T-helper 2 cell treated with Interferon-gamma antibody and Interleukin-4, amounts not matched to agents 5 μg/mL and 100 μg/mL, for 36 hours (primary cell): ENCODE measurements at places on chromosomes 7 and 10.

GRCh38 chr7:3164380-3164792 lies 120.7 kb upstream of the CARD11 start:
- H3K4me1 ChIP-seq: no peaks in the 10 kb centered on the region
- no peak for DNase-seq
- no peaks in the 10 kb centered on the region for H3K36me3 ChIP-seq
- H3K27ac ChIP-seq: no peak overlapping the region
- H3K27me3 ChIP-seq: no peaks in the 10 kb centered on the region

- H3K4me3 ChIP-seq: no peak overlapping the region
- DNase-seq: no peak
- no peaks in the 10 kb centered on the region for H3K36me3 ChIP-seq
- peaks cover 8% of the 10 kb centered on the region for H3K4me1 ChIP-seq
- peaks cover 42% of the 10 kb centered on the region for H3K27me3 ChIP-seq
- H3K27ac ChIP-seq: no peak overlapping the region
Measured at GRCh38 chr10:60962946-60963345, 19.0 kb upstream of the RHOBTB1 start.

DNA sequence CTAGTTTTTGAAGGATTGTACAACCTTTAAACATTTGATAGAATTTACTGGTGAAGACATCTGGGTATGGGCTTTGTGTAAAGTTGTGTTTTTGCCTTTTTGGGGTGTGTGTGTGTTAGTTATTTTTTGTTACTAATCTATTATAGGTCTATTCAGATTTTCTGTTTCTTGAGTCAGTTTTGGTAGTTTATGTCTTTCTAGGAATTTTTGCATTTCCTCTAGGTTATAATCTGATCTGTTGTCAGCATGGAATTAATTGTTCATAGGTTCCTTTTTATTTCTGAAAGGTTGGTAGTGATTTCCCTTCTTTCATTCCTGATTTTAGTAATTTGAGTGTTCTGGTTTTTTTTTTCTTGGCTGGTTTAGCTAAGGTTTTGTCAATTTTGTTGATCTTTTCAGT lies 17.7 kb downstream of the SEPTIN7 start:
- no peak for DNase-seq
- peak overlapping the region; percentile 25 for H3K4me3 ChIP-seq
- peaks cover 47% of the 10 kb centered on the region for H3K36me3 ChIP-seq

GRCh38 chr10:25294032-25294926 lies 119.5 kb downstream of the GPR158 start:
- H3K36me3 ChIP-seq: no peaks in the 10 kb centered on the region
- no peaks in the 10 kb centered on the region for H3K27me3 ChIP-seq
- H3K4me1 ChIP-seq: no peaks in the 10 kb centered on the region

- no peaks in the 10 kb centered on the region for H3K27me3 ChIP-seq
- H3K27ac ChIP-seq: no peak overlapping the region
- H3K4me1 ChIP-seq: no peaks in the 10 kb centered on the region
- H3K4me3 ChIP-seq: no peak overlapping the region
- no peaks in the 10 kb centered on the region for H3K36me3 ChIP-seq
Measured at GRCh38 chr7:26592011-26592410, 272.4 kb downstream of the SKAP2 start.

GRCh38 chr7:138355254-138355653 lies 104.8 kb upstream of the TRIM24 start:
- H3K4me3 ChIP-seq: no peak overlapping the region
- no peaks in the 10 kb centered on the region for H3K36me3 ChIP-seq
- no peak overlapping the region for H3K27ac ChIP-seq
- no peaks in the 10 kb centered on the region for H3K4me1 ChIP-seq

- no peak overlapping the region for H3K27ac ChIP-seq
- H3K4me3 ChIP-seq: no peak overlapping the region
- DNase-seq: no peak
- no peaks in the 10 kb centered on the region for H3K36me3 ChIP-seq
- no peaks in the 10 kb centered on the region for H3K27me3 ChIP-seq
- H3K4me1 ChIP-seq: no peaks in the 10 kb centered on the region
Measured at GRCh38 chr7:11754933-11755332, 77.1 kb downstream of the THSD7A start.

GRCh38 chr10:84177541-84178141 lies 4.0 kb downstream of the GPR15LG start:
- H3K4me3 ChIP-seq: no peak overlapping the region
- no peak overlapping the region for H3K27ac ChIP-seq
- DNase-seq: no peak
- H3K4me1 ChIP-seq: peaks cover 2% of the 10 kb centered on the region
- H3K27me3 ChIP-seq: no peaks in the 10 kb centered on the region

GRCh38 chr7:90972906-90973550 lies 291.2 kb upstream of the FZD1 start:
- DNase-seq: no peak
- H3K27ac ChIP-seq: no peak overlapping the region
- H3K4me1 ChIP-seq: no peaks in the 10 kb centered on the region
- no peaks in the 10 kb centered on the region for H3K27me3 ChIP-seq

DNA sequence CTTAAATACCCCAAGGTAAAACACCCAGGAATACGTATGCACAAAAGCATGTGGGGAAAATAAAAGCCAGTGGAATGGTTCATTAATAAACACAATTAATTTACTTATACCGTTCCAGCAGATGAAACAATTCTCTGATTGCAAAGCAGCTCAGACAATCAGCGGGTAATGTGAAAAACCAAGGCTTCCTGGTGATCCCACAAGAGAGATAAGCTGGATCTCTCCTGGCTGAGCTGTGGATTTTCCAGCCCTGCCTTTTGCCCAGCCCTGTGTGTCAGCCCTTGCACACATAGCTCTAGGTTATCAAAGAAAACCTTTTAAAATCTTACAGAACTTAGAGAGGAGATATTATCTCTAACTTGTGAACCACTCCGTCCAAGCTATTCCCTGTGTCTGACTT lies 1010.7 kb upstream of the AUTS2 start:
- no peak for DNase-seq
- no peak overlapping the region for H3K27ac ChIP-seq

GRCh38 chr10:74977072-74977471 lies 134.4 kb upstream of the SAMD8 start:
- no peak for DNase-seq
- H3K4me3 ChIP-seq: peak overlapping the region; percentile 70
- peak overlapping the region; percentile 77 for H3K27ac ChIP-seq
- H3K27me3 ChIP-seq: no peaks in the 10 kb centered on the region
- peaks cover 41% of the 10 kb centered on the region for H3K36me3 ChIP-seq

GRCh38 chr10:16644146-16644545 lies 122.5 kb upstream of the C1QL3 start:
- no peak overlapping the region for H3K27ac ChIP-seq
- DNase-seq: no peak
- H3K36me3 ChIP-seq: no peaks in the 10 kb centered on the region
- peaks cover 5% of the 10 kb centered on the region for H3K4me1 ChIP-seq
- no peaks in the 10 kb centered on the region for H3K27me3 ChIP-seq

DNA sequence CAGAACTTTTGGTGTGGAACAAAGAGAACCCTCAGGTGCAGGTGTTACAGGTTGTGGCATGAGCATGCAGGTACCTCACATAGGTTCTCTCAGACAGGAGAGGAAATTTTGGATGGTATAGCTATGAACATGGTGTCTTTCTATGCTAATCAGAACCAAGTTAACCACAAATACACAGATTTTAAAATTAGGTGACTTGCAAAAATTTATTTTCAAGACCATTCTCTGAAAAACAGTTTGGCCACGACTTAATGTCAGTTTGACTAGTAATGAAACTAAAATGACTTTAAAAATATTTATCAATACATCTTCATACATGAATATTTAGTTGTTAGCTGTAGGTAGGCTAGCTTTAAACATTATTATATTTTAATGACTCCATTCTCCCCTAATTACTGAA lies 129.6 kb downstream of the SRI start:
- peak overlapping the region; percentile 12 for H3K4me3 ChIP-seq
- no peaks in the 10 kb centered on the region for H3K36me3 ChIP-seq
- H3K27ac ChIP-seq: no peak overlapping the region

GRCh38 chr7:17679458-17679857 lies 260.8 kb downstream of the SNX13 start:
- no peak overlapping the region for H3K27ac ChIP-seq
- H3K36me3 ChIP-seq: no peaks in the 10 kb centered on the region
- H3K4me3 ChIP-seq: no peak overlapping the region
- peaks cover 7% of the 10 kb centered on the region for H3K4me1 ChIP-seq
- DNase-seq: no peak

DNA sequence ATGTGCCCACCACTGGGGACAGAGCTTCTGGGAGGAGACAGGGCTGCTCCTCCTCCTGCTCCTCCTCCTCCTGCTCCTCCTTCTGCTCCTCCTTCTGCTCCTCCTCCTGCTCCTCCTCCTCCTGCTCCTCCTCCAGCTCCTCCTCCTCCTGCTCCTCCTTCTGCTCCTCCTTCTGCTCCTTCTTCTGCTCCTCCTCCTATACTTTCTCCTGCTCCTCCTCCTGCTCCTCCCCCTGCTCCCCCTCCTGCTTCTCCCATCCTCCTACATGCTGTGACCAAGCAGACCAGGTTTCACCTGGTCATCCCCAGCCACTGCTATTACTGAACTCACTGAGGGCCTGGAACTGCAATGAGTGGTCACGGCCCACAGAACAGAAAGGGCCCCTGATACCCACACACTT lies 154.0 kb upstream of the PPP2R2D start:
- H3K4me3 ChIP-seq: no peak overlapping the region
- no peaks in the 10 kb centered on the region for H3K27me3 ChIP-seq
- H3K4me1 ChIP-seq: no peaks in the 10 kb centered on the region
- no peak overlapping the region for H3K27ac ChIP-seq

DNA sequence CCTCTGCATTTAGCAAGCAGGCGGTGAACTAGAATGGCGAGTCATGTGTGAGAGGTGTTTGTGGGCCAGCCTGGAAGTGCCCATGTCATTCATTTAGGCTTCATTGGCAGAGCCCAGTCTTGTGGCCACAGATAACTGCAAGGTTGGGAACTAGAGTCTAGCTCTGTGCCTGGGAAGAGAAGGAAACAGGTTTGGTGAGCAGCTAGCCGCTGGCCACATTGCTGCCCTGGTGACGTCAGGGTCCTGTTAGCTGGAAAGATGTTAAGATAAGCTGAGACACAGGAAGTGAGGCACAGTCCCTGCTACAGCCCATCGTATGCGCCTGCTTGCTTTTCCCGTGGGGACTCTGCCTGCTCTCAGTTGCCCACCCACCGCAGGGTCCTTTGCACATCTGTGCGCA lies 185.5 kb downstream of the CAMK1D start:
- peaks cover 13% of the 10 kb centered on the region for H3K4me1 ChIP-seq
- no peaks in the 10 kb centered on the region for H3K36me3 ChIP-seq
- no peak overlapping the region for H3K27ac ChIP-seq
- H3K27me3 ChIP-seq: no peaks in the 10 kb centered on the region
- DNase-seq: peak; percentile 28

GRCh38 chr10:30866896-30867295 lies 164.8 kb downstream of the ZNF438 start:
- no peak overlapping the region for H3K27ac ChIP-seq
- no peak overlapping the region for H3K4me3 ChIP-seq
- no peaks in the 10 kb centered on the region for H3K36me3 ChIP-seq
- peaks cover 7% of the 10 kb centered on the region for H3K4me1 ChIP-seq
- no peaks in the 10 kb centered on the region for H3K27me3 ChIP-seq

DNA sequence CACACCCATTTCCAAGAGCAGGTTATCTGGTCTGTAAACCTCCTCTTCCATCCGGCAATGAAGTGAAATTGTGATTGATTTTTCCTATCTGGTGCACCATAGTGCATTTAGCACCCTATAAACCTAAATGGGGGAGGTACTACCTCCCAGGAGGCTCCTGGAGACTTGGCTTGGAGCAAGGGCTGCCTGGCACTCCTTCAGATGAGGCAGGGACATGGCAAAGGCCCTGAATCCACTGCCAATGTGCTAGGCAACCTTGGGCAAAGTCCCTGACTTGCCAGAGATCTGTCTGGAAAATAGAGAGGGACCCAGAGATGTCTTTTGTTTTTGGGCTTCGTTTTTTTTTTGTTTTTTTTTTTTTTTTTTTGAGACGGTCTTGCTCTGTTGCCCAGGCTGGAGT lies 6.7 kb upstream of the GRID1 start:
- no peak overlapping the region for H3K27ac ChIP-seq
- no peak for DNase-seq
- peaks cover 40% of the 10 kb centered on the region for H3K27me3 ChIP-seq
- no peak overlapping the region for H3K4me3 ChIP-seq
- H3K36me3 ChIP-seq: no peaks in the 10 kb centered on the region

- H3K27ac ChIP-seq: peak overlapping the region; percentile 87
- H3K27me3 ChIP-seq: no peaks in the 10 kb centered on the region
- peaks cover 69% of the 10 kb centered on the region for H3K4me1 ChIP-seq
- peak overlapping the region; percentile 71 for H3K4me3 ChIP-seq
- peaks cover 41% of the 10 kb centered on the region for H3K36me3 ChIP-seq
Measured at GRCh38 chr10:72334196-72334824, 20.4 kb downstream of the DNAJB12 start.

GRCh38 chr7:55572378-55573233 lies at the start of gene VOPP1:
Gene VOPP1, minus strand, starts transcription at chr7:55572502. Its CDS starts 178 bp downstream, at chr7:55572324.
- peak within 1 kb of the TSS; percentile 95 for H3K4me3 ChIP-seq
- peak within 1 kb of the TSS; percentile 96 for H3K27ac ChIP-seq
- H3K36me3 ChIP-seq: peaks cover 8% of the 10 kb centered on the region
- H3K4me1 ChIP-seq: peaks cover 49% of the 10 kb centered on the region
- H3K27me3 ChIP-seq: no peaks in the 10 kb centered on the region

- DNase-seq: no peak
- H3K27me3 ChIP-seq: no peaks in the 10 kb centered on the region
- H3K4me3 ChIP-seq: no peak overlapping the region
- peaks cover 15% of the 10 kb centered on the region for H3K36me3 ChIP-seq
Measured at GRCh38 chr7:2203766-2204300, 28.9 kb downstream of the MAD1L1 start.

GRCh38 chr10:43411536-43411935 lies 2.5 kb upstream of the HNRNPF start:
- H3K4me3 ChIP-seq: no peak overlapping the region
- no peak for DNase-seq
- peaks cover 17% of the 10 kb centered on the region for H3K36me3 ChIP-seq
- peaks cover 13% of the 10 kb centered on the region for H3K4me1 ChIP-seq
- H3K27ac ChIP-seq: no peak overlapping the region

DNA sequence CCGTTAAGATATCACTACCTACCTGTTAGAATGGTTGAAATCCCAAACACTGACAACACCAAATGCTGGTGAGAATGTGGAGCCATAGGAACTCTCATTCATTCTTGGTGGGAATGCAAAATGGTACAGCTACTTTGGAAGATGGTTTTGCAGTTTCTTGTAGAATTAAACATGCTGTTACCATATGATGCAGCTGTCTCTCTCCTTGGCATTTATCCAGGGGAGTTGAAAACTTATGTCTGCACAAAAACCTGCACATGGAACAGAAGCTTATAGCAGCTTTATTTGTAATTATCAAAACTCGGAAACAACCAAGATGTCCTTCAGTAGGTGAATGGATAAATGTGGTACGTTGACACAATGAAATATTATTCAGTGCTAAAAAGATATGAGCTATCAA lies 199.5 kb downstream of the BICC1 start:
- H3K27me3 ChIP-seq: no peaks in the 10 kb centered on the region
- H3K4me1 ChIP-seq: no peaks in the 10 kb centered on the region
- H3K4me3 ChIP-seq: no peak overlapping the region
- no peak overlapping the region for H3K27ac ChIP-seq

GRCh38 chr7:156510966-156511365 lies 129.6 kb upstream of the RNF32 start:
- no peaks in the 10 kb centered on the region for H3K4me1 ChIP-seq
- H3K27ac ChIP-seq: no peak overlapping the region
- H3K4me3 ChIP-seq: no peak overlapping the region
- no peak for DNase-seq
